Foreskin fibroblast (primary cell): ENCODE measurements at places on chromosomes 16 and 17.
A peak's percentile ranks its signal among the peaks of the same experiment; 100 is the strongest.

DNA sequence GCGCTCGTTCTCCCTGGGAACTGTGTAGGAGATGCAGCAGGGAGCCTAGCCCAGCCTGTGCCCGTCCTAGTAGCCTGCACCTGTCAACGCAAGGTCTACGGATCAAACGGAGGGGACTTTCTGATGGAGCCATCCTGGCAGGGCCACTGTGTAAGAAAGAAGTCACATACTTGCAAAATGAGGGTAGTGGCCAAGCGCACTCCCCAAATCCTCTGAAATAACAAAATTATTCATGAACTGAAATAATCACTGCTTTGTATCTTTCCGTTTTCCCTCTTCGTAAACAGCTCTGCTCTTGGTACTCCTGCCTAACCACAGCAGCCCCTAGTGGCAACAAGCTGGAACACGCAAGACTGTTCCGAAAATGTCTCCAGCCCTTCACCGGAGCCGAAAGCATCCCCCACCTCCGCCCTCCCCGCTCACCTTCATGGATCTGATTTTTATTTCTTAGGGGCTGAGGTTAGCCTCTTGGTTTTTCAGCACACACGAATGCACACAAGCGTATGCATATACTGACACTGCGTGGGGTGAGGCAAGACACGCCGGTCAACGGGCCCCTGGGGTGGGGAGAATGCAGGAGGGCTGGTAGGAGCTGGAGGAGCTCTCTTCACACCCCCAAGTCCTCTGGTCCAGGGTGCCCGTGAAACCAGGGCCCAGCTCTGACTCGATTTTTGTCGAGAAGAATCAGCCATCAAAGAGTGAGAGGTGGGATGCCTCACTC lies 100.8 kb downstream of the ABCC12 start:
- DNase-seq, result peak; percentile 82

GRCh38 chr16:779561-779960 lies 8.6 kb downstream of the RPUSD1 start:
- DNase-seq, result no peak

- DNase-seq, result no peak
Measured at GRCh38 chr16:85048921-85049562, 21.4 kb downstream of the KIAA0513 start.

DNA sequence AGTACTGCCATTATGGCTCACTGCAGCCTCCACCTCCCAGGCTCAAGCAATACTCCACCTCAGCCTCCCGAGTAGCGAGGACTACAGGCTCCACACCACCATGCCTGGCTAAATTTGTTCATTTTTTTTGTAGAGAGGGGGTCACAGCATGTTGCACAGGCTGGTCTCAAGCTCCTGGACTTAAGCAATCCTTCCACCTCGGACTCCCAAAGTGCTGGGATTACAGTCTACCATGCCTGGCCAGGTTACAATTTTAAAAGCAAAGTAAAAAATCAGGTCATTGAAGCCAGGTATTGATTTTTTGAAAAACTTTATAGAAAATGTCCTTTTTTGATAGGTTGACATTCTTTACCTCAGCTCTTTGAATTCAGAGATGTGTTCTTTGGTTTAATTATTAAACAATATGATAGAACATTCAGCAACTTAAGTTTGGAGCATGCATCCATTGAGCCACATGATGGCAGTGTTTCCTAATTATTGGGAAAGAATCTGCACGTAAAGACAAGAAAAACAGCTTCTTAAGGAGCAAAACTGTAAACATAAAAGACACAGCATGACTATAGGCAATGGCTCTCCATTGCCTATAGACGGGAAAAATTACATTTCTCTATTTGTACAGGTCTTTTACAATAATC lies 1.7 kb upstream of the SLC16A11 start:
- peak; percentile 86 for DNase-seq

- DNase-seq, result peak; percentile 86
Measured at GRCh38 chr16:46853713-46854443, 22.9 kb upstream of the C16orf87 start.

GRCh38 chr16:30761427-30761927 lies 385 bp downstream of the CFAP119 start:
- DNase-seq, result no peak

DNA sequence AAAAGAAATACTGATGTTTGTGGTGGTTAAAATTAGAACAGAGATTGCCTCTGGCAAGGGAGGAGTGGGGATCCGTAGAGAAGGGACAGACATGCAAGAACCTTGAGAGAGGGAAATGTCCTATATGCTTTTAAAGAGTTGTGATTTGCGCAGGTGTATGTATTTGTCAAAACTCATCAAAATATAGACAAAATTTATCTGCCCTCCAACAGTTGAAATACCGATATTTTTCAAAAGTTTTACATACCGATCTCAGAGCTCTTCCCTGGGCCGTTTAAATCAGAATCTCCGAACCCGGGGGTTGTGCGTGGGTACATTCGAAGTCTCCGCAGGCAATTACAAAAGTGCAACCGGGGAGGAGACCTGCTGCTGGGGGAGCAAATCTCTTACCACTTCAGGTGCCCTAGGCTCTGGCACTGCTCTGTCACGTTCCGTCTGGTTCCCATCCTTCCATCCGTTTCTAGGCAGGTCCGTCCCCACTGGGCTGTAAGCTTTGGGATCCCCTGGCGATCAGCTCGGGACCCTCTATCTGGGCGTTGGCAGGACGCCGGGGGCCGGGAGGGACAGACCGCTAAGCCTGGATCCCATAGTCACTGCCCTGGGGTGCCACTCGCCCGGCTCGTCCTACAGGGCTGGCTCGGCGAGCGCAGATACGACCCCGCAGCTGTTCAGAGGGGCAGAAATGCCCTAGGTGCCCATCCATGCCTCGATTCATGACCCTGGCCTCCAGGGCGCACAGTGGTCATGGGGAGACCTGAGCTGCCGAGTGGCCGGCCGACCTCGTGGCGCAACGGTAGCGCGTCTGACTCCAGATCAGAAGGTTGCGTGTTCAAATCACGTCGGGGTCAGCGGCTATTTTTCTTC lies 4.2 kb downstream of the BORCS6 start:
- peak; percentile 86 for DNase-seq

DNA sequence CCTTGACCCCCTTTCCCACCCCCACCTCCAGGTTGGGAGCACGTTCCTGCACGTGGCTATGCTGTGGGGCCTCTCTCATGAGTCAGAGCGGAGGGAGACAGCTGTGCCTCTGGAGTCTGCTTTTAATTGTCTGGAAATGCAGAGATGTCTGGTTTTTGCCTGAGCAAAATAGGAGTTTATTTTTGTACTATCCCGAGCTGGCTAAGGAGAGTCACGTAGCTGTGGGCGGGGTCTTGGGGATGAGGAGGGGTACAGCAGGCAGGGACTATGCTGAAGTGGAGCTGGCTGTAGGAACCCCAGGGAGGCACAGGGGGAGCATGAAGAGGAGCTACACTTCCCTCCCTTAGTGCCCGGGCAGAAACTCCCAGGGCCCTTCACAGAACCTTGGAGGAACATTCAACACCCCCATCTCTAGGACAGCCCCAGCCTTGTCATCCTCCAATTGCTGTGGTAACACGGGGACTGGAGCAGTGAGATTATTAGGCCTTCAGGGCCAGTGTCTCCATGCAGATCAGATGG lies 44.7 kb upstream of the LGALS9 start:
- DNase-seq, result peak; percentile 35

DNA sequence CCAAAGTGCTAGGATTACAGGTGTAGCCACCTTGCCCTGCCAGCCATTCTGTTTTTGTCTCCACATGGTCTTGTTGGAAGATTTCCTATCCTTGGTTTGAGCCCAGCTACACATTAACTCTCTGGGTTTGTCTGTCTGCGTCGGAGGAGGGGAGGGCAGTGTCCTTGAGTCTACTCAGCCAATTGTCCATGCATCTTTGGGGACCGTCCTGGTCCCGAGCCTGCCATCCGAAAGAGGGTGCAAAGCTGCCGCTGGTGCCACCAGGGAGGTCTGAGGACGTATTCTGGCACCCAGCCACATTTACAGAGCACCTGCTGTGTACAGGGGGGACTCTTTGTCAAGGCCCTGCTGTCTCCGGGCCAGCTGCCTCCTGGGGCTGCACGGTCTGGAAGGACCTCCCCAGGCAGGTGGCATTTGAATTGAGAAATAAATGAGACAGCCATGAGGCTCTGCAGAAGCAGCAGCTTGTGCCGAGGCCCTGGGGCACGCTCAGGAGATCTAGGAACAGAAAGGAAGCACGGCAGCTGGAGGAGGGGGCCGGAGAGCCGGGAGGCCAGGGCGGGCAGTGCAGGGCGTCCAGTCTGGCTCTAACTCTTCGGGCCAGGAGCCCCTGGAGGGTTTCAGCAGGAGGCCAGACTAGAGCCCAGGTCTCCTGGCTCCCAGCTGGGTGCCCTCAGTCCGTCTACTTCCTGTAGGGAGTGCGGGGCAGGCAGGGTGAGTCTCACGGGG lies 1.5 kb downstream of the CYBA start:
- no peak for DNase-seq

- no peak for DNase-seq
Measured at GRCh38 chr16:2966808-2967191, 2.3 kb upstream of the PAQR4 start.

DNA sequence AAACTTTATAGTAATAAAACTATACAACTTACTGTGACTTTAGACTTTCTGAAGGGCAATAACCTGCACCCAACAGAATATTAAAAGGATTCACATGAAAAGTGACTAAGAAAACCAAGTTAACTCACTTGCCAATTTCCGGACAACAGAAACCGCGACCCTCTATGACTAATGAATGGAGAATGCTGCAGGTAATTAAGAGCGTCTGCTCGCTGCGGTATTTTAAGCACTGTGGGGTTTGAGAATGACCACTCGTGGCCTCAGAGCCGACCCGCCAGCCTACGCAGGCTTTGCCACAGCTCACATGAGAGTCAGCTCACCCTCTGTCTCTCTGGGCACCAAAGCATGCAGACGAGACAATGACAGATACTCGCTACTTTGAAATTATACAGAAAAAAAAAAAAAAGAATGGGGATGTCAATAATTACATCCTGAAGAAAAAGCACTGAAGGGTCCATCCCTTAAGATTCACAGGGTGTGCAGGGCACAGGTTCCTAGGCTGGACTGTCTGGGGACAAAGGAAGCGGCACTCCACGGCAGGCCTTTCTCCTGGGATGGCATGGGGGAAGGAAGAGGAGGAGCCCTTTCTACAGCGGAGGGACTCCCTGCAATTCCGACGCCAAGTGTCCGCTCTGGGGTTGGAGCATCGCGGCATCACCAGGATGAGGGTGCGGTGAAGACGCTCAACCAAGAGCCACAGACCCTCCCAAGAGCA lies 35.0 kb downstream of the ZCCHC14 start:
- peak; percentile 97 for DNase-seq

DNA sequence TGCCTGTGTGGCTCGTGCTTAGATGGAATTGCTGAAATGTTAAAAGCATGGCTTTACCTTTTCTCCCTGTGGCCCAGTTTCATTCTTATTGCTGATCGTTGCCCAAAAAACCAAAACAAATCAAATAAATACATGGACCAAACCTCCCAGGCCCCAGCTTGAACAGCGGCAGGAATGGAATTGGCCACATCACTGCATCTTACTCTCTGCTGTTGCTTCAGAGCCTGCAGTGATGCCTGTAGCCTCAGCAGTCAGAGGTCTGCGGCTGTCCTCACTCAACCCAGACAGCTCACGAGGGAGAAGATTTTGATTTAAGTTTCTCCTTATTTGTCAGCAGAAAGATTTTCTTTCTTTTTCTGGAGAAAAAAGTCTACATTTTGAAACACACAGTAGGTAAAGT lies 91.5 kb downstream of the NPIPB11 start:
- DNase-seq, result no peak

- DNase-seq, result no peak
Measured at GRCh38 chr17:22158364-22158763, 466.0 kb downstream of the KCNJ18 start.

- DNase-seq, result no peak
Measured at GRCh38 chr17:63751806-63752205, 10.2 kb upstream of the STRADA start.

DNA sequence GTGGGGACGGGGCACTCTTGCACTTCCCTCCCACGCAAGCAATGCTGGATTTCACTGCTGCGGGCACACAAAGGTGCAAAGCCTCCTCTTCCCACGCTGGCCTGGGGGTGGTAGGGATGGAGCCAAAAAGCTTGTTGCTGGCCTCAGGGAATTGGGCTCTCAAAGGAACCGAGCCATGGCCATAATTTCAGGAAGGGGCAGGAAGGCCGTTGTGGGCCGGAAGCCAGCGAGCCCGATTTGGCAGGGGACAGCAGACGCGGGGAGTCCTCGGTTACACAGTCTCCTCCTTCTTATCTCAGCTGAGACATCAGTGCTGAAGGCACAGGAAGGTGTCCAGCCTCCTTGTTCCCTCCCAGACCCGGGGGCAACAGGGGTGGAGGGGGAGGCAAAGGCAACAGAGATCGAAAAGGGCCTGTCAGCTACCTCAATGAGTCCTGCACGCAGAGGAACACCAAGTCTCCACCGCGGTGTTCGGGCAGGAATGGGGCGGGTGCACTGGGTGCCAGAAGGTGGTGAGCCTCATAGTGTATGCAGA lies 59.5 kb downstream of the SLFN11 start:
- no peak for DNase-seq

GRCh38 chr16:66401610-66402009 lies 25.5 kb upstream of the BEAN1 start:
- no peak for DNase-seq

- peak; percentile 90 for DNase-seq
Measured at GRCh38 chr17:903691-904481, 75.7 kb downstream of the NXN start.

DNA sequence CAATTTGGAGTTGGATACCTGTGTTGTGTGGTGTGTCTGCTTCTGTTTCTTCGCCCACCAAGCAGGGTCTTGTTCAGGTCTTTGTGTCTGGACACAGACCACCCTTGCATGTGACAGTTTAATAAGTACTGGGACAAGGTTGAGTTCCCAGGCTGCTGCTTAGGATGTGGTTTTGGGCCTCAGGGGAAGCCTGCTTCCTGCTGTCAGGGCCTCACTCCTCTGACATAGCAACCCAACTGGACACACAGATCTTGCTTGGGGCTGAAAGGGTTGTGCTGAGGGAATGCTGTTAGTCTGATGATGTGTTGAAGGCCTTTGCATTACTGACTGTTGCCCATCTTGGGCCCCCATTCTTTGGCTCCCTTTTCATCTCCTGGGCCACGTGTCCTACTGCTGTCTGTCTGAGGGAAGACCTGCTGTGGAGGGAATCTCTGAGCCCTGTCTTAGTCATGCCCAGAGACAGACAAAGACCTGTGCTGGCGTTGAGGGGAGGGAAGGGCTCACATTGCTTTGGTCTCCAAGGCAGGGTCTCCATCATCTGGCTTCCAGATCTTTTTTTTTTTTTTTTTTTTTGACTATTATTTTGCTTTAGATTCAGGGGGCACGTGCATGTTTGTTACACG lies 4.7 kb upstream of the TGFB1I1 start:
- no peak for DNase-seq

- no peak for DNase-seq
Measured at GRCh38 chr16:10983159-10983558, 38.8 kb downstream of the CLEC16A start.

- no peak for DNase-seq
Measured at GRCh38 chr16:68244481-68244902, 681 bp upstream of the PLA2G15 start.
